ENCODE measurements at places on chromosomes 16 and 17. TPM values are rescaled to one million over a fixed set of nuclear protein-coding genes. Genes with fewer than 3 reads are reported as not detected.
A peak's percentile ranks its signal among the peaks of the same experiment; 100 is the strongest.

DNA sequence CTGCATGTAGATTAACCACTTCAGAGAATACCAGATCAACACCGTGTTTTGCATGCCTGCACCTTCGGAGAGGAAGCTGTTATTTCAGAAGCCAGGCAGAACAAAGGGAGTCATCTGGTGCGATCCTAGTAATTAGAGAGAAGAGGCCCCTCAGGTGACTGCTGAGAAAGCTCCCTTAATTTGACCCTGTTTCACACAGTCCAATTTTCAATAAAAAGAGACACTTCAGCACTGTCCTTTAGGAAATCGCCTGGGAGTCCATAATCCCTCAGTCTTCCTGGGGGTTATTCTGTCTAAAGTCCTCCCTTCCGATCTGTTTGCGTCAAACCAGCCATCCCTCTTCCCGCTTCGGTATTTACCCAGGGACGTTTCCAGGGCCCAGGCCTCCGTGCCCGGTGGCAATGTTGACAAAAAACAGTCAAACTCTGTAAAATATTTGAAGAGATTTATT lies 23.4 kb upstream of the TNRC6C start:
- DNase-seq: no peak

- DNase-seq: peak; percentile 31
Measured at GRCh38 chr17:77391668-77392375, 251.1 kb downstream of the SEC14L1 start.

GRCh38 chr16:87441886-87442580 lies 49.9 kb downstream of the MAP1LC3B start:
- DNase-seq: no peak

- DNase-seq: no peak
Measured at GRCh38 chr17:49381033-49381432, 19.0 kb upstream of the ZNF652 start.

GRCh38 chr17:36185416-36185815 lies 9.0 kb upstream of the TBC1D3B start:
- DNase-seq: no peak

- no peak for DNase-seq
Measured at GRCh38 chr17:66900126-66901010, 64.1 kb upstream of the CACNG4 start.

DNA sequence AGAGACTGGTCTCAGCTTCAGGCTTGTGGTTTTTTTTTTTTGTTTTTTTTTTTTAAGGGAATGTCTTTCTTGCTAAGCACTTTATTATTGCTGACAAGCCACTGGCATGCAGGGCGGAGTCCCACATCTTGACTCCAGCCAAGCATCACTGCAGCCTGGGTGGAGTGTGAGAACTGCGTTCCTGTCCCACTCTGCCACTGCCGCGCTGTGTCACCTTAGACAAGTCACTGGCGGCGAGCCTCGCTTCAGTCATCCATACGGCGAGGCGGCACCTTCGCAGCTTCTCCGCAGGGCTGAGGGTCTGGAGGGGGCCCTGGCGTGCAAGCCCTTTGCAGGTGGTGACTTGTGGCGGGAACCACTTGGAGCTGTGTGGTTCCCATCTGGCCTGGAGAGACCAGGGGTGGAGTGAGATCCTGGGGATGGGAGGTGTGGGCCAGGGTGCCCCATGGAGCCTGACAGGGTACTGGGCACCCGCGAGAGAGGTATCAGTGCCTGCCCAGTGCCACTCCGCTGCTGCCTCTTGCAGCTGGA lies 99.1 kb upstream of the CIBAR2 start:
- DNase-seq: no peak

- no peak for DNase-seq
Measured at GRCh38 chr16:50581845-50582244, 33.6 kb downstream of the NKD1 start.

DNA sequence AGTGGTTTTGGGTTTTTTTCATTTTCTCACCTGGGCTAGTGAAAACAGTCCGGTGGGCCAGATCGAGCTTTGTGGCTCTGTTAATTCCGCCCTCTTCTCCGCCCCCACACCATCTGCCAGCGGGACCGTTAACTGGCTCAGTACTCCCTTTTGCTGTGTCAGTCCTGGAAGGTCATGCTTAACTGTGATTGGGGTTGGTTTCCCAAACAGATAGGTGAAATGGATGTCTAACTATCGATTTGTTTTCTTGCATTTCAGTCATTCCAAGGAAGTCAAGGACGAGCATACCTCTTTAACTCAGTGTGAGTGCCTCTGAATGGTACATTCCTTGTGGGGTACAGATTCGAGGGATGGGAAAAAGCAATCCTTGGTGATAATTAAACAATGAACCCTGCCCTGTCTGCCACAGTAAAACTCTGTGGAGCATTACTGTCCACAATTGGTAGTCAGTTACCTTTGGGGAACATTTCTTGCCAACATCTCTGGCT lies 56.7 kb downstream of the YPEL2 start:
- DNase-seq: no peak

DNA sequence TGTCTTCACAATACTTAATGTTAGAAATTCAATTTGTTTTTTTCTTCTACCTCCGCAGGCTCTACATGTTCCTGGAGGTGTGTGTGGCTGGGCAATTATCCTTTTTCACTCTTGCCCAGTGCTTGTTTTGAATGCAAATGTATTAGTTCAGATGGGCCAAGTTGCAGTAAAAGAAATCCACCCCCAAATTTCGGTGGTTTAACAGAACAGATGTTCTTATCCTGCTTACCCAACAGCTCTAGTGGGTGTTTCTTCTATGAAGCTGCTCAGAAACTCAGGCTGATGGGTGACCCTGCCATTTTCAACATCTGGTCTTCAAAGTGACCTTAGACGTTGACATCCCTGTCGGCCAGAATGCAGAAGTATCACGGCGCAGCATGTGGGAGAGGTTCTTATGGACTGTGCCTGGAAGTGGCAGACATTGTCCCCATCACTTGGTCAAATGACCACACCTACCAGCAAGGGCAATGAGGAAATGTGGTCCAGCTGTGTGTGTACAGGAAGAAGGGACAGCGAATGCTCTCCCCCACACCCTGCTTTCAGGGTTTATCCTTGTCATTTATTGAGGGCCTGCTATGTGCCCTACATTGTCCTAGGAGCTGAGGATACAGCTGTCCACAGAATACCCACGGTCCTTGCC lies 157.3 kb downstream of the CDH13 start:
- DNase-seq: no peak

DNA sequence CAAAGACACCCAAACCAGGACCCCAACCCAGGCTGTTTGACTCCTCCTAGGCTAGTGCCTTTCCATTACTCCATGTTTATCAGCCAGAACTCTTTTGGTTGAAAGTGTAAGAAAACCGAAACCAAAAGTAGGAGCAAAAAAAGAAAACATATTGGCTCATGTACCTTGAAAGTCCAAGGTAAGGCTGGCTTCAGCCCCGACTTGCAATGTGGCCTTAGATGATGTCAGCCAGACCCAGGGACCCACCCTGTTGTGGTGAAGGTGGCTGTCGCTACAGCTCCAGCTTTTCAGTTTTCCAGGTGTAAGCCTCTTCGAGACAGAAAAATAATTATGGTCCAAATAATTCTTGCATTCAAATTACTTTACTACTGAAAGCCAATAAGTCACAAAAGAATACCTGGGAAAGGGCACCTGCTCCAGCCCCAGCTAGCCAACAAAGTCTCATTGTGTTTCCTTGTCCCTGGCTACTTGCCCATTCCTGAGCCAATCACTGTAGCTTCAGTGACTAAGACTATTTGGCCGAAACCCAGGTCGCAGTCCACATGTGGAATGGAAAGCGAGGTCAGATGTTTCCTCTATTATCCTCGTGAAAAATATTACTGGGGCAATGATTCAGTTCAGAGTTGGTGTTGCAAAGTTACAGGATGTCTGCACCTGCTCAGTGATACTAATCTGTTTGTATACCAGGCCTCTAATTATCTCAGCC lies 20.7 kb downstream of the DNAH9 start:
- DNase-seq: no peak

GRCh38 chr17:17951524-17951923 lies 20.7 kb downstream of the TOM1L2 start:
- no peak for DNase-seq

- no peak for DNase-seq
Measured at GRCh38 chr16:80591071-80591915, 50.5 kb downstream of the DYNLRB2 start.

- peak; percentile 6 for DNase-seq
Measured at GRCh38 chr17:58492238-58493121, 4.3 kb upstream of the HSF5 start.

GRCh38 chr17:80349151-80349651 lies 65.8 kb upstream of the ENDOV start:
- DNase-seq: no peak

DNA sequence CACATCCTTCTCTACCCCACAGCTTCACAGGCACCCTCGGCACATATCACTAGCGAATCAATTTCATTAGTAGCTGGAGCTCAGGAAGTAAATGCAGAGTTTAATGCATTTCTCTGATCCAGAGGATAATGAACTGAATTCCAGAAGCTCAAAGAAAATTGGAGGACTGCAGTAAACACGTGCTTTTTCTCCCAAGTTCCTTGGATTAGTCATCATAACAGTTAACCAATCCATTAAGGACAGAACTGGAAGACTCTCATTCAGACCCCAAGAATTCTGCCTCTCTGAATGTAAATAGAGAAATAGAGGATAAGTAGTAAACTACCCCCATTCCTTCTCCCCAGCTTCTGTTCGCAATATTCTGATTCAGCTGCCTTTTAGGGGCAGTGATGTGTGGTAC lies 40.7 kb downstream of the DUSP14 start:
- no peak for DNase-seq

GRCh38 chr16:69404275-69404805 lies 18.5 kb upstream of the TERF2 start:
- no peak for DNase-seq

DNA sequence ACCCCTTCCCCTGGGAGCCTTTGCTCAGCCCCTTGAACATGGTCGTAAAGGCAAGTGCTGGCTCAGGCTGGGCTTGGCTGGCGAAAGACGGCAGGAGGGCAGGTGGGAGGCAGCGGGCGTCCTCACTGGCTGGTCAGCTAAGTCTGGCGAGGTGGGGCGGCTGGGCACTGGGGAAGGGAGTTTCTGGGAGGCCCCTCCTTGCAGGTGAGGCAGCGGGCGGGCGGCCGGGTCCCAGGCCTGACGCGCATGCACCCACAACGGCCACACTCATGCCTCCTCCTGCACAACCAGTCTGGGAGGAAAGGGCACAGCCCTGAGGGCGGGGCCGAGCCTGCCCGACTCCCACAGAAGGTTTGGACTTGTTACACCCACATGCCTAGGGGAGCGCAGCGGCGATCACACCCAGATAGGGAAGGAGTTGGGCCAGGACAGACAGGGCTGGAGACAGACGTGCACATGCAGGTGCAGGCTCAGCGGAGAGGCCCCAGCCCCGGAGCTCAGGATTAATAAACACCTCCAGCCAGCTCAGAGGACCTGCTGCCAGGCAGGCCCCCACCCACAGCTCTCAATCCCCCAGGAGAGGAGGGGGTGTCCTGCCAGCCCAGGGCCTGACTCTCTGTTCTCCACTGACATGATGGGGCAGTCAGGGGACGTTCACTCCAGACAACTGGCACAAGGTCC lies at the start of gene EVPL:
Gene EVPL, minus strand, starts transcription at position 148 of the 681 bp plus-strand sequence. Its CDS starts 108 bp downstream, at position 40.
- no peak for DNase-seq

- no peak for DNase-seq
Measured at GRCh38 chr16:82867485-82867884, 240.7 kb downstream of the CDH13 start.

GRCh38 chr16:48081656-48082055 lies 74.1 kb downstream of the ABCC12 start:
- DNase-seq: no peak

GRCh38 chr17:10757647-10758046 lies 27.8 kb upstream of the TMEM220 start:
- no peak for DNase-seq

Gene PRAC2
- not detected for total RNA-seq

Gene ADAD2
- 1.6 TPM for total RNA-seq

Gene C16orf89
- total RNA-seq: 10.6 TPM

Gene HSF5
- total RNA-seq: not detected

Gene MEOX1
- total RNA-seq: not detected

Gene TPSG1
- not detected for total RNA-seq

Gene HSD11B2
- 28.7 TPM for total RNA-seq

Gene ATAD5
- 25.6 TPM for total RNA-seq

Gene DHX58
- total RNA-seq: 4.4 TPM

Gene HBA1
- total RNA-seq: 2.3 TPM

All from H1 (cell line).